ENCODE measurements at places on chromosomes 2 and 18.

GRCh38 chr2:54386585-54386984 is 69.5 kb upstream of the SPTBN1 start:
- no peak for DNase-seq

- no peak for DNase-seq
These were observed 623.2 kb upstream of the ID2 start for GRCh38 chr2:8058652-8059051.

GRCh38 chr2:41622301-41622700 is 425.5 kb upstream of the PKDCC start:
- no peak for DNase-seq

DNA sequence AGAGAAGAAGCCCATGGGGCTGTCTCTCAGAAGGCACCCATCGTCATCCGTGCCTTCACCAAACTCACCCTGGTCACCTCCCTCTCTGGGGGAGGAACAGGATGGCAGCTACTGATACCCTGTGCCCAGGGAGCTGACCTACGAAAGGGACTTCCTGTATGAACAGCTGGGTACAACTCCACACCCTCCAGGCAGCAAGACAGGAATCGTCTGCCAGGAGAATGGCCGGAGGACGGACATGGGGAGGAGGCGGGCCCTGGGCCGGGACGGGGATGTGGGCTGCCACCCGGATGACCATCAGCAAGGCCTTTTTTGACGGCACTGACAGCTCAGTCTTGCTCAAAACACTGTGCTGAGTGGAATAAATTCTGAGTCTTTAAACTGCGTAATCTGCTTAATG is 243.6 kb downstream of the HDAC4 start:
- DNase-seq, result no peak

GRCh38 chr2:75634945-75635344 is 11.6 kb upstream of the MRPL19 start:
- no peak for DNase-seq

GRCh38 chr2:241620419-241620769 is 16.6 kb downstream of the THAP4 start:
- DNase-seq, result no peak

- DNase-seq, result peak; percentile 57
These were observed 62.9 kb upstream of the CTIF start for GRCh38 chr18:48475635-48476549.

DNA sequence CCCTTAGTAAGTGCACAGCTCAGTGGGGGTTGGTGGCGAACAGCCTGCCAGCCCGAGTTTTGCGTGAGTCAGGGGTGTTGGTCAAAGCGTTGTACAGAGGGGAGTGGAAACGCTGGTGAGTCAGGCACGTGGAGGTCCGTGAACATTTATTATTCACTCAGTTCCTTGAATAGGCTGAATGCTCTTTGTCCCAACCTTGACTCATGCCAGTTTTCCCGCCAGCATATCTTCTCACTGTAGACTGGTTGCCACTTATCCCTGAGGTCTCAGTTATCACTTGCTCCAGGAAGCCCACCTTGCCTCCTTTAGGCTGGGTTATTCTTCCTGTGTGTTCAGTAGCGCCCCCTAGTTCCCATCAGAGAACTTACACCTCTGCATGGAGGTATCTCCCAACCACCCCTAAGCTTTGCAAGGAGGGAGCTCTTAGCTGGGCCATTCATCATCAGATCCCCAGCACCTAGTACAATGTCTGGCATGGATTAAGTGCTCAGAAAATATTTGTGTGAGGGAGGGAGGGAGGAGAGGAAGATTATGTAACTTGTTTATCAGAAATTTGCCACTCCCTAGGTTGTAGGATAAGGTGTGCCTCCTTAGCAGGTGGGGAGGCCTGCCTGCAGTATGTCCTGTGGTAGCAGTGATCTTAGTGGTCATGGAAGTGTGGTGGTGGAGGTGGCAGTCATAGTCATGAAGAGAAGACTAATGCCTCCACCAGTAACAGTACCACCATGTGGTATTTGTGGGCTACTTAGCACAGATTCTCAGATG is 72.1 kb downstream of the CABLES1 start:
- DNase-seq, result no peak

GRCh38 chr2:202541137-202541536 is 93.6 kb upstream of the FAM117B start:
- no peak for DNase-seq

DNA sequence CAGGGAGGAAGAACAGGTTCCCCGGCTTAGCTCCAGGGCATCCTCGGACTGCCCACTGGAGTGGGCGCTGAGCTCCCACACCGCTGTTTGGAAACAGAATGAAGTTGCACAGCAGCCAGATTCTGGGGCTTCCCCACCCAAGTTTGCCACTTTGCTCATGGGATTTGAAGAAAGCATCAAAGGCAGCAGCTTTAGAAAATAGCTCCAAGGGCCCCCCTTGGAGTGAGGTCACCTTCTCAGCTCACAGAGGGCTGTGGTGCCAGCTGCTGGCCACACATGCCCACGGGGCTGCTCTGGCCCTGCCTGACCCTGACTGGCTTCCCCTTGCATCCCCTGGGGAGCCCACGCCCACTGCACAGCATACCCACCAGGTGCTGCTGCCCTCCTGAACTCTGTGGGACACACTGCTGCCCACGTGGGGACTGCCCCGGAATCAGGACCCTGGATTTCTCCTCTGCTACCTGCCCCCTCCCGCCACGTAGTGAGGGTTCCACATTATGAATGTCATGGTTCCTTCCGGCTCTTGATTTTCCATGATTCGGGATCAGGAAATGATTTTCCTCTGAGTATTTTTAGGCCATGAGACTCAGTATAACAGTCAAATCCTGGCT is 70.3 kb downstream of the TGOLN2 start:
- DNase-seq, result no peak

GRCh38 chr2:207765547-207765946 is 4.2 kb downstream of the FZD5 start:
- no peak for DNase-seq

- DNase-seq, result no peak
These were observed 154.8 kb downstream of the RNF144A start for GRCh38 chr2:7071916-7072556.

DNA sequence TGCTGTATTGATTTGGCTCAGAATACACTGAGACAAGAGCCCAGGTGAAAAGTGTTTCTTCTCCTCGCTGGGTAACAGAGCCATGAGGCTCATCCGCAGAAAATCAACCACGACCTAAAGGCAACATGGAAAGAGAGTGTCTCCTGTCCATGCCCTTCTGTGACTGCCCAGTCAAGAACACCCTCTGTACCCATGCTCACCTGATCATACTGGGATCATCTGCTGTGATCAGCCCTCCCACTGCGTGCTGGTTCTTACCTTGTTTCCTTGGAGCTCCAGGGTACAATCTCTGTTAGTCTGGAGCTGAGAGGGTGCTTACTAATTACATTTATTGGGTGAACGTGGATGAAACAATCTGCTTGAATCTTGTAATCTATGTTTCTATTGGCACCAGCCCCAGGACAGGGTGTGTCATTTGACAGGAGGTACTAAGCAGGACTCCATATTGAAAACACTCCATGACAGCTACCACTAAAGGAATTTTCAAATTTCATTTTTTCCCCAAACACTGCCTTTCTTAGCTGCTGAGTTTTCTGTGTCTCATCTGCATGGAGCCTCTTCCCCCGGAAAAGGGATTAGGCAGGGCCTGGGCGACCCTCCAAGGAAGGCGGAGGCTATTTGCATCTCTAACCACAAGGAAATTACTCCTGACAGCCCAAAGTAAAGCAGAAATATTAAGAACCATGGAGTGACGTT is 39.7 kb upstream of the GRP start:
- DNase-seq, result peak; percentile 44

DNA sequence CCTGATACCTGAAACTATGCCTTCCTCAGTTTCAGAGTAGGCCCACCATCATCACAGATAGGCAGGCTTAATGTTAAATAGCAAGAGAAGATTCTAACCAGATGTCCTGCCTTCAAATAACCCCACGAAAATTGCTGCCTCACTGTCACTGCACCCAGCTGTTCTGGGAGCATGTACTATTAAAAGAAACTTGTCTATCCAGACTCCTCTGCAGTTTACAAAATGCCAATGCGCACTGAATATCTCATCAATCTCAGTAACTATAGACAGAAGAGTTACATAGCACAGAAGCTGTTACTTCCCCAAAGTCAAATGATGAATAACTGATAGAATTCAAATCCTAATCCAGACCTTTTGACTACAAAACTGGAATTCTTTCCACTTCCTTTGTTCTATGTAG is 43.9 kb downstream of the WDR75 start:
- no peak for DNase-seq

DNA sequence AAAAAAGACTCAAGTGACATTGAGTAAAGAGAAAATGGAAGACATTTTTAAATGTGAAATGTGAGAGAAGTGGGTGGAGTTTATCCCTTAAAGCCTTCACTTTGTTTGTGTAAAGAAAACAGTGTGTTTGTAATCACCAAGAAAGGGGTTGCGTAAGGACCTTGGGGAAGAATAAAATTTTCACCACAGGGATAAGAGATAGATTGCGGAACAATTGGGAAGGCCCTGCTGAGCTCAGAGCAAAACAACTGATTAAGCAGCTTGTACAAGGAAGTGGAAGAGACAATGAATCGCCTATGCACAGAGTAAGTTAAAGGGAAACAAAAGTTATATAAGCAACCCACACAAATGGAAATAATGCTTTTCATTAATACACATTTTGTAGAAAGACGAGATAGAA is 327.7 kb downstream of the RAD51AP2 start:
- DNase-seq, result no peak

GRCh38 chr2:146572598-146572997 is 1272.2 kb upstream of the ACVR2A start:
- no peak for DNase-seq

DNA sequence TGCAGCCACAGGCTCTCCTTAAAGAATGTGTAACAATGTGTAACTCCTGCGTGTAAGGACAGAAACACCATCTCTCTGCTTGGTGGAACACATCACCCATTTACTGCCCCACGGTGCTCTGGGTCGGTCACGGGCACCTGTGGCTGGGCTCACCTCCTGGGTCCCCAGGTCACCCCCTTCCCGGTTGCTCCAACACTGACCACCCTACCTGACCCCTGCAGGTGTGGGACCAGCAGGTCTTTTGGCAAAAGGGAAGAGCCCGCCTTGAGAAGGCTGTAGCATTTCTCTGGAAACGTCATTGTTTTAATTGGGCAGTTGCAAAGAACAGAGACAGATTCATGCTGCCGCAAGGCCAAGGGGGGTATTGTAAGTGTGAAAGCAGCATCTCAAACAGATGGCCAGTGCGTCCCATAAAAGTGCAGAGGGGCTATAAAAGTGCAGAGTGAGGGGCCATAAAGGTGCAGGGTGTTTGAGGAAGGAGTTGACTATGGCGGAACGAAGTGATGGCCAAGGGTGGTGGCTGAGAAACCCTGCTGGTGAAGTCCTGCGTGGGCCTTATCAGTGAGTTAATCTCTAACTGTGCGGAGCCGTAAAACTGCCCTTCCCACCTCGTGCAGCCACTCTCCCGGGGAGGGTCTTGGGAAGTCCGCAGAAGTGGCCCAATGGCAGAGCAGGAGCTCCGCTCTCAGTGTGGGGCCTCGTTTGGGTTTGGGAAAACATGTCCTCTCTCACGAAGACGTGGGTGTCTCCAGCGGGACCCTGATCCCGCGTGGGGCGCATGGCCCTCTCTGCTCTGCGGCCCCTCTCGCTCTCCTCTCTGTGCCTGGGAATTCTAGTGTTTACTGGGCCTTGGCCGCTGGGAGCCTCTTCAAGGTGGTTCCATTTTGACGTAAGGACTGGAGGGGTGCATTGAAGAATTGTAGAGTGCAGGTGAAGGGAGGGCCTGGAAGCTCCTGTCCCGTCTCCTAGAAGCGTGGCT is 13.7 kb upstream of the NEU4 start:
- no peak for DNase-seq

DNA sequence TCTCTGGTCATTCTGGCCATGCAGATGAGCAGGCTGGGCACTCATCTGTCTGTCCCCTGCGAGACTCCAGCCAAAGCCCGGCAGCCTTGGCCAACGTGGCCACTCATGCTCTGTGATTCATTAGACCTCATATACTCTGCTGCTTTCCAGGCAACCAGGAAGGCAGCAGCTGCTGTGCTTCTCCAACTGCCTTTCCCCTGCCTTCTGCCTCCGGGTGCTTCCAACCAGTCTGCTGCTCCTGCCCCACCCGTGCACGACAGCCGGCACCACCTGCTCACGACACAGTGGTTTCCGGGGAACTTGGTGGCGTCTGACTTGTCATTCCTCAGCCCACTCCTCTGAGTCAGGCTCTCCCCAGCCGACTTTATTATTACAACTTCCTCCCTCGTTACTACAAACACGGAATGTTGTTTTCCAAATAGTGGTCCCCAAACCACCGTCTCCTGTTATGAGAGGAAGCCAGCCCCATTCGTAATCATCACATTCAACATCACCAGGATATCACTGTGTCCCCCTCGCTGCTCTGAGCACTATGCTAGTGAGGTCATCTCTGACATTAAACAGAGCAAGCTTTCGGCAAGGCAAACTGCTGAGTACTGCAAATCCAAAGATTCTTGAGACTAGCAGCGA is 392.4 kb downstream of the ALK start:
- no peak for DNase-seq

DNA sequence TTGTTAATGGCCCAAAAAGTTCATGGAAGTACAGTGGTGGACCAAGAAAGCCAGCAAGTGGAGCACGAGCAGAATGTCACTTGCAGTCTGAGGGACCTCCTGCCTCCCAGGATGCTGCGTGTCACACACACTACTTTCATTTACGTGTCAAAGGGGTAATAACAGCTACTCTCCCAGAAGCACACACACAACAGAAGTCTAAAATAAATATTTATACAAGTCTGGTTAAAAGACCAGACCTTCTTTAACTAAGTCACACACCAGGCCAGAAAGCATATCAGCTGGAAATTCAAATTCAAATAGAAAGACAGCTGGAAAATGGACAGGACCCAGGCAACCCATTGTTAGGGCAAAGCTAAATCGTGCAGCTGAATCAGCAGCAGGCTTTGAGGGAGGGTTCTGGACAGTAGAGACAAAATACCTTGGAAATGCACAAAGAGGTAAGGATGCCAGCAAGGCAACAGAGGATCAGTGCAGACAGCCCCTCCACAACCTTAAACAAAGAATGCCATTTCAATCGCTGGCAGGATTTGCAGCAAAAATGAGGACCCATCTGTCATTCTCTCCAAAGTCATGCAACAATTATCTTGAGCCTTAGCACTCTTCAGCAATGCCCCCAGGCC is 160.5 kb downstream of the TMEM163 start:
- no peak for DNase-seq

- DNase-seq, result no peak
These were observed 409.6 kb upstream of the TMEFF2 start for GRCh38 chr2:192604295-192604694.

GRCh38 chr18:37222999-37223378 is 342.6 kb downstream of the CELF4 start:
- DNase-seq, result no peak

All from AG09319 (cell line).